ENCODE measurements at places on chromosomes 1 and 21.
A peak's percentile ranks its signal among the peaks of the same experiment; 100 is the strongest.

DNA sequence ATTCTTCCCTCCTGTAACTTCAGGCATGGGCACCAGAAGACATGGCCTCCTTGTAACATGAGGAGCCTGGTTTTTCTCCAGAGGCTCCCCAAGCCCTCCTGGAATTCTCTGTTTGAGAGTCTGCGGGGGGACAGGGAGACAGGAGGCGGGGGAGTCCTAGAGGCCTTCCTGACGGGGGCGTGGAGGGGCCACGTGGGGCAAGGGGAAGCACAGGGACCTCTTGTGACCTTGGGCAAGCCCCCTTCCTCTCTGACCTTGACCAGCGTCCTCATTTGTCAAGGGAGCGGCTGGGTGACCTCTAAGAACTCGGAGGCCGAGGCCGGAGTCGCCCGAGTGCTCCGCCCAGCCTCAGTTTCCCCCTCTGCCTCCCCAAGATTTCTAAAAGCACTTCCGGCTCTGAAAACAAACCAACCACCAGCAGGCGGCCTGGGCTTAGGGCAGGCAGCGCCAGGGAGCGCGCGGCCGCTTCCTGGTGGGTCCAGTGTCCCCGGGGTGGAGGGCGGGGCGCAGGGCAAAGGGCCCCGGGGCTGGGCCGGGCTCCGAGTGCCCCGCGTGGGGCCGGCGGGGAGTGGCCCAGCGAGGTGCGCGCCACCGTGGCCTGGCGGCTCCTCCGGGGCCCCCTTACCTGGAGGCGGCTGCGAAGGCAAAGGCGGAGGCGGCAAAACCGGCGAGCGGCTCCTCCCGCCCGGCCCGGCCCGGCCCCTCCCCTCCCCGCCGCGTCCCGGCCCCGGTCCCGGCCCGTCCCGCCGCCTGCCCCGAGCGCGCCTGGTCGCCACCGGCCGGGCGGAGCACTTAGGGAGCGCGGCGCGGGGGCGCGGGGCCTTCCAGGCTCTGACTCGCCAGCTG is at the start of gene TMCO4:
TSS of gene TMCO4 (minus strand) at position 687 of the 846 bp plus-strand sequence. CDS start 19,158 bp downstream, outside the sequence.
- peak; percentile 68 for DNase-seq

DNA sequence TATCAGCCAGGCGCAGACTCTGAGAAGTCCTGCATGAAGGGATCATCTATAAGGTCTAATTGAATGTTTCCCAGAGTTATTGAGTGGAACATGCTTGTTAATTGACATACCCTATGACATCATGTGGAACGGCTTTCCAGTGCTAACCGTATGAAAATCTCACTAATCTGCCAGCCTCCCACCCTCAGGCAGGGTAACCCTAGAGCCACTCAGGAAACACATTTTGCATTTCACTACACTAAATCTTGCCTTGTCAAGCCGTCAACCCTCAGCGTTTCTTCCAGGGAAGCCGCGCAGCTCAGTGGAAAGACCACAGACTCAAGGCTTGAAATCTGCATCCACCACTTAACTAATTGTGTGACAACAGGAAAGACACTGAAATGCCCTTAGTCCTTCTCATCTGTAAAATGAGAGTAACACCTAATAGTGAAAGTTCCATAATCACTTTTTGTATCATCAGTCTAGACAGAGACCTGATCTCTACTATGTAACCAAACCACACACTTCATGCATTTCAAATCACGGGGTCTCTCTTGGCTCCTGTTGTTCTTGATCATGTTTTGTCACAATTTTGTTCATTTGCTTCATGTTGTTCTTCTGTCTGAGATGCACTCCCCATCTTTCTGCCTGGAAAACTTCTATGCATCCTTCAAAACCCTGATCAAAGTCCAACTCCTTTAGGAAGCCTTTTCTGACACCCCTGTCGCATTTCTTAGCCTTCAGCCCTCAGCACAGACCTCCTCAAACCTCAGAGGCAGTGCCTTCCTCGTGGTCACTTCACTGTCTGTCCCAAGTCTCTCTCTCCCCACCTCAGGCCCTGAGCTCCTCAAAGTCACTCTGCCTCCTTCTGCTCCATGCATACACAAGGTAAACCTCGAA is 246.5 kb downstream of the TOMM20 start:
- no peak for DNase-seq

GRCh38 chr1:178693366-178693765 is 31.7 kb upstream of the RALGPS2 start:
- no peak for DNase-seq

DNA sequence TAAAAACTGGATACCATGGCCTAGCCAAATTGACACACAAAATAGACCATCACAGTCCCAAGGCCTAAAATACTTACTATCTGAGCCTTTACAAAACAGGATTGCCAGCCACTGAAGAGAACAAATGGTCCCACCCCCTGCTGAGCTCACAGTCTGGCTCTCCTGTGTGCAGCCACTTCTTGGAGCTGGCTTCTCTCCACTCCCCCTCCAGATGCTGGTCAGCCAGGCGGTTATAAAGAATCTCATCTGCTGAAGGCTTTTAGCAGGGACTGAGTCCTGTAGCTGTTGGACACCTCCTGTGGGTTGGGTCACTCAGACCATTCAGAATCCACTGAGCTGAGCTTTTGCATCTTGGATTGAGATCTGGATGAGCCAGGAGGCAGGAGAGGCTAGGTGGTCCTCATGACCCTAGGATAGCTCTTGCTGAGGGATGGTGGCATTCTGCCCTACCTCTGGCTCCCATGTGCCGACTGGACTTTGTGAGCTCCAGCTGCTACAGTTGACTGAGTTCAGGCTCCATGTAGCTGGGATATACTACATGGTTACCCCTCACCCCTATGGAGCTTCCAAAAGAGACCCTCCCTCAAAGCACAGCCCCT is 16.1 kb downstream of the OXCT2 start:
- DNase-seq, result no peak

DNA sequence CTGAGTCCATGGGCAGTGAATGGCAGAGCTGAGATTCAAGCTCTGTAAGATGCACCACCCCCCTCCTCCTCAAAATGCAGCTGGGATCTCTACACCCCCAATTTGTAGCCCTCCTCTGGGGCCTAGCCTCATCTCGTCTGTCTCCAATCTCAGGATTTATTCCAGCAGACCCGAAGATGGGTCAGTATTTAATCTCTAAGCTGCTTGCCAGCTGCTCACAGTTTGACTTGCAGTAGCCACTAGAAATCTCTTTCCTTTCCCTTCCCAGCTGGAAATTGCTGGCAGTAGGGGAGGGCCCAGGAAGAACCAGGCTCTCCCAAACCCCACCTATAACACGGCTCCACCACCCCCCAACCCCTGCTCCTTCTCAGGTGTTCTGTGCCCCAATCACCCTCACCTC is 1.5 kb downstream of the LACTBL1 start:
- no peak for DNase-seq

DNA sequence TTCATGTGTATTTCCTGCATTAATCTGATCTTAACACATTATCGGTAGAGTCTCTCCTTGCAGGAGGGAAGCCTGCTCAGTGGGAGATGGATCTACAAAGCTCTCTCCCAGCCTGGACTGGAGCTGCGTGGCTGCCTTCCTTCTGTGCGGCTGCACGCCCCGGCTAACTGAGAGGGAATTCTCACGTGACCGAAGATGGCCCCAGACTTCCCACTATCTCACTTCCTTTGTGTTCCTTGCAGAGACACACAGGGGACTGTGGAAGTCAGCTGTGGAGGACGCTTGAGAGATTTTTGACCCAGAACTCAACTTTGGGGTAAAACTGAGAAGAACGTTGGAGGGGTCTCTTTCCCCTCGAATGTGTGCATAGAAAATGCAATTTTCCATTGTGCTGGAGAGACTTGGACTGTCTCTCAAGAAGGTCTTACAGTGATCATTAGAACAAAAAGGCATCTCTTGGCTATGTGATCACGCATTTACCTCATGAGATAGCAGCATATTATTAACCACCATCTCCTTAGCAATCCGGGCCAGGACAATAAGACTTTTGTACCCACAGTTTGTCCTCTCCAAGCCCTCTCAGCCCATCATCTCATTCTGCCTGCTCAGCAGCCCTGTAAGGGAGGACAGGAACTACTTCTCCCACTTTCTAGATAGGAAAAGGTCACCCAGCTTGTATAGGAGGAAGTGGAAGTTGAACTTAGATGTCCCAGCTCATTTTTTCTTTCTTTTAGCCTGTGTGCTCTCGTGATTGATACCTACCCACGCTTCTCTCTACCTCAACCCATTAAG is 49.3 kb upstream of the TARBP1 start:
- DNase-seq, result no peak

DNA sequence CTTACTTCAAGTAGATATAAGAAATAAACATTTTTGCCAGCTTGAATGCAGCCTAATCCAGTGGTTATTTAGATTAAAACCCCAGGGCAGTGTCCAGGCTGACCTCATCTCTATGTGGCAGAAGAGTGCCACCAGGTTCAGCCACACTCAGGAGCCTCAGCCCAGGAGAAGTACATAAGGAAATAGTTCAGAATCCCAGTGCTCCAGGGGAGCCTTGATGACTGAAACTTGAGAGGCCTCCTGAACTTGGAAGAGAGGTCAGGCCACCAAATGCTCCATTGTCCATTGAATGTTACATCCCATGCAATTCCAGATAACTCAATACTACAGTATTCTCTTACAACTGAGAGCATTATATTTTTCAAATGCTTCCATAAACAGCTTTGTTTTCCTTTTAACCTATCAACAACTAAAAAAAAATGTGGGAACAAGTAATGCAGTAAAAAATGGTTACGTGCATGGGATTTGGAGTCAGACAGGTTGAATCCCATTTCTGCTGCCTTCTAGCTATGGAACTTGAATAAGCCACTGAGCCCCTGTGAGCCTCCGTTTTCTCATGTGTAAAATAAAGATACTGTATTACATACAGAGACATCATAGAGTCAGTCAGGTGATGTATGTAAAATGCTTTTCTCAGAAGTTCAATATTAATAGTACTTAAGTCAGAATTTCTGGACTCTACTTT is 248.0 kb downstream of the PLPP3 start:
- DNase-seq, result peak; percentile 20

DNA sequence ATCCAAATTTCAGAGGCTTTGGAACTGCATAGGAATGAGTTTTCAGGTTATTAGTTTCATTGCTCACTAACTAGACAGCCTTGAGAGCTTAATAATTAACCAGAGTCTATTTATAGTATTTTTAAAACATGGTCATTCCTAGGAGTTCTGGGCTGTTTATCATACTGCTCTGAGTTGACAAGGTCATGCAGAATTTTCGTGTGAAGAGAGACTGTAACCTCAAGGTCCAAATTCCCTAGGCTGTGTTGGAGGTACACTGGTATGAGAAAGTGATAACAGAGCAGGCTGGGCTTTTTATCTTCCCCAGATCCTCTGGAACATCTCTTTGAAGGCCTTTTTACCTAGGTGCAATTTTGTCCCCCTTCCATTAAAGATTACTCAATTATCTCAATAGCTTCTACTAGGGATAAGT is 736.3 kb downstream of the LTN1 start:
- no peak for DNase-seq

DNA sequence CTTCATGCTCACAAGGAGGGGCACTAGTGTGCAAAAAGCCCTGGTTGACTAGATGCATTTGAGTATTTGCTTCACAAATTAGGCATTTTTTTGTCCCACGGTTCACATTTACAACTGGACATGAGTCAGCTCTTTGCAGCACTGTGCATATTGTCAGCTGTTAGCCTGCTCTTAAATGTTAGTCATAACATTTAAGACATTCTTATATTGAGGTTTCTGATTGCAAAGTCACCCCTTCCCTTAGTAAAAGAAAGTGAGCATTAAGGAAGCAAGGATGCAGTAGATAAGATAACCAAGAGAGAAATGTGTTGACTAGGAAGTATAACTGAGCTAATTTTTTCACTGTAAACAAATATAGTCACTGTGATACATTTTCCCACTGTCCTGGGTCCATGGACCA is 132.6 kb upstream of the CTTNBP2NL start:
- no peak for DNase-seq

- peak; percentile 58 for DNase-seq
These were observed 16.2 kb downstream of the PLEKHO1 start for GRCh38 chr1:150165622-150166612.

DNA sequence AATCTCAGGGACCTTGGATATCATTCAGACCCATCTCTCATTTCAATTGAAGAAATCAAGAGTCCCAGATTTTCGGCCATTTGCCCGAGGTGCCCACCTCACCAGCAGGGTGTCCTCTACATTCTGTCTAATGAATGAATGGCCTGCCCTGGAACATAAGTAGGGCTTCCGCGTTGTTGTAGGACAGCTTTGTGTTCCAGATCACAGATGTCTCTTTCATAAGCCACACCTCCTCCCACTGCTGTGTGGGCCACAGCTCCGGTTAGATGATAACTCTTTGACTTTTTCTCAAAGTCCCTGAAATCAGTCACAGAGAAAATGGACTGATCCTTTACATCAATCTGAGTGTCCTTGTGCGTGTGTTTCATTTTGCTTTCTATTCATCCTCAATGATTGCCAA is 144.4 kb downstream of the RGS7 start:
- DNase-seq, result no peak

DNA sequence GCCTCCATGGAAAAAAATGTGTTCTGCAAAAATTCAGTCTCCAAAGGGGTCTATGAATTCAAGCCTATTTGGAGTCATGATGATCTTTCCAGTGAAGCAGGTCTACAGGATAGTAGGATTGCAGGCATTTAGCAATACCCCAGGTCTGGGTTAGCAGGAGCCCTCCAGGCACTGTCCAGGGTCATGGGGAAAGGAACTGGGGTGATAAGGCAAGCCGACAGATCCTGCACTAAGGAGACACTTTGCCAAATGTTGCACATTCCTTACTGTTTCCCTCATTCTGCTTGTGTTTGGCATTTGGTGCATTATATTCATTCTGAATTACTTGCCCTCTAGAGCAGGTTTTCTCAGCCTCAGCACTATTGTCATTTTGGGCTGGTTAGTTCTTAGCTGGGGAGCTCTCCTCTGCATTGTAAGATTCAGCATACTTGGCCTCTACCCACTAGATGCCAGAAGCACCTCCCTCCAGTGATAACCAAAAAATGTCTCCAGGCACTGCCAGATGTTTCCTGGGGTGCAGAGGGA is 333.3 kb upstream of the PLXNA2 start:
- no peak for DNase-seq

DNA sequence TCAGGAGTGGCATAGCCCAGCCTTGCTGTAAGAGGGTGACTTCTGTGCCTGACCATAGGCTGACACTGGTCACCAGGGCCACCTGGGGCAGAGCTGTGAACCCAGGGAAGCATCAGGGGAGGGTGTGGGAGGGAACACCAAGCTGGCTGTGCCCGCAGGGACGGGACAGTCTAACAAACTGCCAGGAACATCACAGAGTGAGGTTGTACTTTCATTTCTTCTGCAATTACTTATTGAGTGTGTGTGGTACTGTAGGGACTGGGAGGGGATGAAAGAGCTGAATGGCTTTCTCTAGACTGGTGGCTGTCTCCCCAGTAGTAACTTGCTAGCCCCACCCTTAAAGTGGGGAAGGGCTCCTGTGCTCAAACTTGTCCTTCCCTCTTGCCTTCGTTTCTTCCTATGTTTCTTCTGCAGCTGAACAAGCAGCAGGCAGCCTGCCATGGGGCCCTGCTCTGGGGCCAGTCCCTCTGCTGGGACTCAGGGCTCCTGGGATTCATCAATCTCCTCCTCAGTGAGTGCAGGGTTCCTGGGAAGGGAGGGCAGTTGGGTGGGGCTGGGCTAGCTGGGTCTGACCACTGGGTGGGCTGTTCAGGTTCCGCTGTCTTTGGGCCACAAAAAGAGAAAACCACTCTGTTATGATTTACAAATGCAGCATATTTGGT is 39.7 kb upstream of the ETV3 start:
- DNase-seq, result no peak

- peak; percentile 19 for DNase-seq
These were observed 117.5 kb upstream of the HOOK1 start for GRCh38 chr1:59697150-59697800.

Data from Calu3 (cell line).